CD8-positive, alpha-beta T cell (primary cell): ENCODE measurements at places on chromosomes 5 and 9.

DNA sequence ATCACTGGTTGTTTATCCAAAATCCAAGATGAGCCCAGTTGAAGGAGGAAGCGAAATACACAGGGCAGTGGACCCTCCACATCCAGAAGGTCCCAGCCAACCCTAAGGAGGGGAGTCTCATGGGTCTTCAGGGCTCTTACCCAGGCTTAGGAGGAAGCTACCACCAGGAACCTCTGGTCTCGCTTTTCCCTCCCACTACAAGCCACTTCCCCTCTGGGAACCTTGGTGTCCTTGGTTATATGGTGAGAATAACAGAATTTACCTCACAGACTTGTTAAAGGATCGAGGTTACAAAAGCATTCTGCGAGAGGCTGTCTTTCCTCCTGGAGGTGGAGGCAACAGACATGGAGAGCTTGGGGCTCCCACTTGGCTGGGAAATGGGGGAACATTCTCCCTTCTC, 3.4 kb downstream of the HIGD2A start:
- no peak for DNase-seq

- no peak for DNase-seq
Measured at GRCh38 chr5:116424951-116425350, 149.7 kb downstream of the SEMA6A start.

DNA sequence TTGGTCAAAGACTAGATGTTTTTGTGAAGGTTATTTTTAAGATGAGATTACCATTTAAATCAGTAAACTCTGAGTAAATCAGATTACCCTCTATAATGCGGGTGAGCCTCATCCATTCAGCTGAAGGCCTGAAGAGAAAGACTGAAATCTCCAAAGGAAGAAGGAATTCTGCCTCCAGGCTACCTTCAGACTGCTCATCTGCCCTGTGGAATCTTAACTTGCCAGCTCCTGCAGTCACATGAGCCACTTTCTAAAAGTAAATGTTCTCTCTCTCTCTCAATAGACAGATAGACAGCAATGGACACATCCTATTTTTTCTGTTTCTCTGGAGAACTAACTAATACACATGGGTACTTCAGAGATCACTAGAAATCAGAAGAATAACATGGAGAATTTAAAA, 182.8 kb downstream of the CFAP90 start:
- no peak for DNase-seq

DNA sequence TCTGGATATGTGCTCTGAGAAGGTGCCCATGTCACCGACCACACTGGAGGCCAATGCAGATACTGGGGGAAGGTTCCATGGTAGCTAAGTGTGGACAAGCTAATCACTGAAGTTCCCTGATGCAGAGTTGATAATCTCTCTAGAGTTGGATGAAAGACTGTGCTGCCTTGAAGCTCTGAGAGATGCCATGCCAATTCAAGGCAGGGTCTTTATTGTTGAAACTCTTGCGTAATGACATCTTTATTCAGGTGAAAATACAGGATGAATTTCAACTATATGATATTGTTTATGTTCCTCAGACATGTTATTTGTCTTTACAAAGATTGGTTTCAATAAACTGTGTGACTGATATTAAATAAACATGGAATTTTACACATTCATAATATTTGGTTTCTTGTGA, 167.6 kb upstream of the TMEM161B start:
- DNase-seq = no peak

DNA sequence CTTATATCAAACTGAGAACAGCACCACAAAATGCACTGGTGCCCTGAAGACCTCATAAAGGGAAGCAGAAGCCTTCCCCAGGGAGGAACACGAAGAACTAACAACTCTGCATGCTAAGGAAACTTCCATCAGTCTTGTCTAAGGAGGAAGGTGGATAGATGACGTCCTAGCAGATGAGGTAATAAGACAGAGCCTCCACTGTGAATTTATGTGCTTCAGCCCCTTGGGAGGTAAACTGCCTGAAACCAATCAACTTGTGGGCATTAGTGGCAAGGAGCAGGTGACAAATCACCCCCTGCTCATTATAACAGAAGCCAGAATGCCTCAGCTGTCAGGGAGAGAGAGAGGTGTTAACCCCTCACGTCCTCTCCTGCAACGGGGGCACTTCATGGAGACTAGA, 48.9 kb upstream of the SPIN1 start:
- DNase-seq = no peak

DNA sequence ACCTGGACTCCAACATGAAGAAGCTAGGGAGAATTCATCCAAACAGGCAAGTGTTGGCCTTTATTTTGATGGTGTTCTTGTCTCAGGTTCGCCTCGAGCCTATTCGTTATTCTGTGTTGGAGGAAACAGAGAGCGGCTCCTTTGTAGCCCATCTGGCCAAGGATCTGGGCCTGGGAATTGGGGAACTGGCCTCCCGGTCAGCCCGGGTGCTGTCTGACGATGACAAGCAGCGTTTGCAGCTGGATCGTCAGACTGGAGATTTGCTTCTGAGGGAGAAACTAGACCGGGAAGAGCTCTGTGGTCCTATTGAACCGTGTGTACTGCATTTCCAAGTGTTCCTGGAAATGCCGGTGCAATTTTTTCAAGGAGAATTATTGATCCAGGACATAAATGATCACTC, 367 bp downstream of the PCDHB4 start:
- no peak for DNase-seq

DNA sequence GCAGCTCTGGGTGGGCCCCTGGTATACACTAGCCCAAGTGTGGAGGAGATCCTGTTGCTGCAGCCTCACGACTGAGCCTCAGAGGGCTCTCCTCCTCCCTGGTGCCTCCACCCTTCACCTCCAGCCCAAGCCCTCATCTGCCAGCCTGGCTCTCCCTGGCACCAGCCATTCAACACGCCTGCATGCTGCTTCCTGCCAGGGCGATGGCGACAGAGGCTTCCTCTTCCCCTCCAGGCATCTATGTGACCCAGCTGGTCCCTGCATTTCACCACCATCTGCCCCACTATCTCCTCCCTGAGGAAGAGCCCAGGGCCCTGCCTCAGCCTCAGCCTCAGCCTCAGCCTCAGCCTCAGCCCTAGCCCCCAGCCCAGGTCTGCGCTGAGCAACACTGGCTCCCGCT, 54.8 kb upstream of the ANGPTL2 start:
- DNase-seq = no peak

GRCh38 chr5:53080271-53080670, 29.3 kb downstream of the MOCS2 start:
- no peak for DNase-seq

DNA sequence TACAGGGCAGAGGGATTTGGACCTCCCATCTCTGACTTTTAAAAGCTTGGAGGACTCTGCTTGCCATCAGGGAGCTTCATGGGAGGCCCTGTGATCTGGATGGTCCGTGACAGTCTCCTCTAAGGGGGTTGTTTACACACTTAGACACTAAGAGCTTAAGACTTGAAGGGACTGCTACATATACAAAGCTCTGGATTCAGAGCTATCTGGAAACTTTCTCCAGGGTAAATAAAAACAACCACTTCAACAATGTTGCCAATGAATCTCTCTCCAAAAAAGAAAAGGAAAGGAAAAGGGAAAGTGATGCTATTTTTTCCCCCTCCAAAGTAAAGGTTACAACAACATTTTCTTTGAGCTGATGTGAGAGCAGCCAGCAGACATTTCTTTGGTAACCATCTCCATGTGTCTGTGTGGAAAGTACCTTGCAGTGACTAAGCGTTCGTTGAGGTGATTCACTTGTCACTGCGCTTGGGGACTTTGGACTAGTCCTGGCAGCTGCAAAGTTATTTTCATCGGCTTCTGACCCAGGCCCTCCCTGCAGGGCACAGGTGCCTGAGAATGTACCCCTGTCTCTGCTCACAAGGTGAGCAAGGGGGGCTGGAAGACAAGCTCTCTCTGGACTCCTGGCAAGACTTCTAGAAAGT, 262.1 kb upstream of the KLF4 start:
- no peak for DNase-seq

DNA sequence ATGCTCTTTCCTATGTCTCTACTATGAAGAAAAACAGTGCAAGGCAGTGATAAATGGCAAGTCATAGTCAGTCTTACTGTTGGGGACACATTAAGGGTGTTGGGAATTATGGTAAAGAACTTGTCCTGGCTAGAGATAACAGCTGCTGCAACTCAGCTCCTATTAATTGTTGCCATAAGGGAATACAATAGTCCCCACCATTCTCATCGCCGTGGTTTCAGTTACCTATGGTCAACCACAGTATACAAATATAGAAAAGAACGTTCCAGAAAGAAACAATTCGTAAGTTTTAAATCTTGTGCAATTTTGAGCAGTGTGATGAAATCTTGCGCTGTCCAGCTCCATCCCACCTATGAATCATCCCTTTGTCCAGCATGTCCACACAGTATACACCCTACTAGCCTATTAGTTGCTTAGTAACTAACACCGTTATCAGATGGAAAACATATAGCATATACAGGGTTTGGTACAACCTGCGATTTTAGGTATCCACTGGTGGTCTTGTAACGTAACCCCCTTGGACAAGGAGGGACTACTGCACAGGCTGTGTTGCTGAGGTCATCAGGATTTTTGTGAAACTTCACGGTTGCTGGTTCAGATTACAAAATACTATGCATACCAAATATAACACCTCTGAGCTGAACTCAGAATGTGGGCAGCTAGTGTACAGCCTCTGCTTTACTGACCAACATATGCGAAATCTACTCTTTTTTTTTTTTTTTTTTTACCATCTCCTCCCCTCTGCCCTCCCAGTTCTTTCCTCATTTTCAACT, 53.5 kb downstream of the ZFR start:
- no peak for DNase-seq

DNA sequence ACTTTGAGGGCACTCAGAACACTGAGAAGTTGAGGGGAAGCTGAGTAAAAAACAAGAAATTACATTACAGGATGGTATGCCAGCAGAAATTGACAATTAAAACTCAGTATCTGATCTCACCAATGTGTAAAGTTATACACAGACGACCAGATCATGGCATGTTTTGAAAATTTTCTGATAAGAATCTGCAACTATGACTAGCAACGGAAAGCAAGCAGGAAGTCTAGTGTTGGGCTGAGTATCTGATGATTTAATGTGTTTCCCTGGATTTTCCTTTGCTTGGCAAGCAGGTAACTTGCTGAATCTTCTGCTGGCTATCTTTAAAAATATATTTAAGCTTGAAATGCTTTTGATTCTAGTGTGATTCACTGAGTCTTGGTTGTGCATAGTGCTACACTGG, 5.2 kb upstream of the GCNT4 start:
- no peak for DNase-seq

DNA sequence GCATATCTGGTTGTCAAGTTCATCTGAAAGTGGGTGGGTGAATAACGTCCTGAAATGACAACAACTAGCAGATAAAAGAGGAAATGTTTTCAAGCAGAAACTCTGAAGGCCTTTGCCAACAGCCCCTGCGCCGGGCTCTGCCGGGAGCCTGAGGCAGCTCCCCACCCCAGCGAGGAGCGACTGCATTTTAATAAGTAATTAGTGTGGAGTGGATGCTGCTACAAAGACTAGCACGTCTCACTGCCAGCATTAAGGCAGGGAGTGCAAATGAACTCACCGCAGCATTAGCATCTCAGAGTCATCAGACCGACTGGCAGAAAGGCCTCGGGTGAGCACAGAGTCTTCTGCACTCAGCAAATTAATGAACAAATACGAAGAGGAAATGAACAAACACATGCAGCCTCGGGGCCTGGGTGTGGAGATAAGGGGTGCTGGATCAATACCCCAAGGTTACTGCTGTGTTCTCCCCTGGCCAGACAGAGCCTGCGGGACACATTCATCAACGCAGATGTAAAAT, 63.8 kb downstream of the VAV2 start:
- no peak for DNase-seq

- DNase-seq = no peak
Measured at GRCh38 chr9:25857147-25857546, 178.9 kb upstream of the TUSC1 start.
